ENCODE measurements at places on chromosomes 7 and 10.

- DNase-seq: no peak
Observed at GRCh38 chr7:147523056-147523455, 1067.5 kb upstream of the C7orf33 start.

- DNase-seq: no peak
Observed at GRCh38 chr7:98073047-98073446, 33.6 kb upstream of the LMTK2 start.

DNA sequence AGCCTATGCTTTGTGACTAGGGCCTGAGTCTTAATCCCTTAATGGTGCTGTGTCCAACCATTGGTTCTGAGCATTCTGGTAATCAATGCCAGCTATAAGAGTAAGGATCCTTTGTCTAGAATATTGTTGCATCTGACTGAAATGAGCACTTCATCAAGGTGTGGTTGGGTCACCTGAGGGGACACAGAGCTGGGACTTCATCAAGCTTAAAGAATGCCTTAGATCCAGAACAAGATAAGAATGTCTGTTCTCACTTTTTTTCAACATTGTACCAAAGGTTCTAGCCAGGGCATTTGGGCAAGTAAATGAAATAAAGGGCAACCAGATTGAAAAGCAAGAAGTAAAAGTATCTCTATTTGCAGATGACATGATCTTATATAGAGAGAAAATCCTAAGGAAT lies 280.4 kb downstream of the MTERF1 start:
- no peak for DNase-seq

- no peak for DNase-seq
Observed at GRCh38 chr7:123944395-123944794, 19.4 kb downstream of the SPAM1 start.

DNA sequence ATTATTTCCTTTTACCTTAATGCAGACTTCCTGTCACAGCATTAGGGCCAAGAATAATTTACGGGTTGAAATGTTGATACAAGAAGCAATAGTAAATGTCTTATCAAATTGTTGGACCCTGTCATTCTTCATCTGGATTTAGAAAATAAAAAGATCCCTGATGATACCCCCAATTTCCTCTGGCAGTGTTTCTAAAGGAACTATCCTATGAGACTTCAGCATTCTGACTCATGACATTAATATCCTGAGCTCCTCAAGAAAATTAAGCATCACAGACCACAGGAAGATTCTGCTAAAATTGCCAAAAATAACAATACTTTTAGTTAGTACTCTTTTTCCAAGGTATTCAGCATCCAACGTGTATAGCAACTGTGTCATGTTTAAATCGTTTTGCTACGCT lies 490.5 kb upstream of the ANKRD30A start:
- DNase-seq: no peak

- DNase-seq: no peak
Observed at GRCh38 chr7:78370936-78371335, 572.4 kb downstream of the PHTF2 start.

- no peak for DNase-seq
Observed at GRCh38 chr10:27448921-27449320, 55.2 kb upstream of the RAB18 start.

DNA sequence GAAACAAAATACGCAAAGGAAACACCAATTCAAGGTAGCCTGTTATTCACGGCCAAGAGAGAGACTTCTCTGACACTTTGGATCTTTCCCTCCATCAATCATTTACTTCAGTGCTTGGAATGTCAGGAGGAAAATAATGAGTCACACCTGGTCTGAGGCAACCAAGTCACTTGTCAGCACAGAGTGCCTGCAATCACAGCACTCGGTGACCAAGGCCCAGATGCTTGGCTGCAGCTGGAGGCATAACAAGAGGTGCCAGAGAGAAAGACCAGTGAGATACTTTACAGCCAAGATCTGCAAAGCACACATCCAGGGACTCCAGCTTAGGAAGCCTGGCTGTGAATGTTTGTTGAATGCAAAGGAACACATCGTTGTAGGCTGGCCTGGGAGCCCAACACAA lies 33.9 kb downstream of the ASB13 start:
- DNase-seq: no peak

- DNase-seq: no peak
Observed at GRCh38 chr7:121833991-121834390, 39.0 kb upstream of the PTPRZ1 start.

GRCh38 chr10:614139-614711 lies 75.2 kb downstream of the DIP2C start:
- DNase-seq: no peak

GRCh38 chr10:103688491-103688890 lies 166.9 kb downstream of the SH3PXD2A start:
- no peak for DNase-seq

- DNase-seq: no peak
Observed at GRCh38 chr7:79523436-79523835, 70.0 kb upstream of the MAGI2 start.

All from GM12865 (cell line).